IMR-90 (cell line): ENCODE measurements at places on chromosomes 5 and 9. TPM values are rescaled to one million over a fixed set of nuclear protein-coding genes. Genes with fewer than 3 reads are reported as not detected.

Gene FANCG
- polyA plus RNA-seq, result 19.3 and 20.4 TPM in 2 replicates

DNA sequence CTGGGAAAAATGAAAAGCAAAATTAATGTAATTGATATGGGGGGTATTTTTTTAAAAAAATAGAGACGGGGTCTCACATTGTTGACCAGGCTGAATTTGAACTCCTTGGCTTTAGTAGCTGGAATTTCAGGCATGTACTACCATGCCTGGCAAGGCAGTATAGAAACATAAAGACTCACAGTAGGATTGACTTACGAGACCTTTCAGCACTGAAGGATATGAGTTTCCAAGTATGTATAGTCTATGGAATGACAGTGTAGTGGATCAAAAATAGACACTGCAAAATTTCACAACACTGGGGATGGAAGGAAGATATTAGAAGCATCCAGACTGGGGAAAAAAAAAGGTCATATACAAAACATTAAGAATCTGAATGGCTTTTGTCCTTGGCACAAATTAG, 6.8 kb downstream of the DCP2 start:
- H3K4me1 ChIP-seq, result peaks cover 2% of the 10 kb centered on the region; the same call in 1 of the 2 replicates
- no peaks in the 10 kb centered on the region for H3K27me3 ChIP-seq
- peak; percentile 31 for DNase-seq
- no peak overlapping the region for H3K27ac ChIP-seq

DNA sequence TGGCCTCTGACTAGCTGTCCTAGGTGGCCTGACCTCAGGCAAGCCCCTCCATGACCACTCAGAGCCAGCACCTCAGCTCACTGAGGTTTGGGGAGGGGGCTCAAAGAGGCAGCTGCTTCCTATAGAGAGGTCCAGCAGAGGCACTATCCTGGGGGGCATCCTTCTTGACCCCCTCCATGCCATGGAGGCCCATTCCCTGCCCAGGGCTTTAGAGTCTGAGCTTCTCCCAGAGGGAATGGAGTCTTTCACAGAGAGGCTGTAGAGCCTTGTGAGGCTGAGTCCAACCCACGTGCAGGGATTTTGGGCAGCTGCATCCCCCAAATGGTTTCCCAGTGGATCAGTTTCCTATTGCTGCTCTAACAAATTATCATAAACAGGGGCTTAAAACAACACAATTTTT, 16.9 kb downstream of the IRF1 start:
- peaks cover 9% of the 10 kb centered on the region for H3K4me1 ChIP-seq
- no peak overlapping the region for H3K4me3 ChIP-seq
- no peak overlapping the region for H3K27ac ChIP-seq
- H3K36me3 ChIP-seq, result no peaks in the 10 kb centered on the region

DNA sequence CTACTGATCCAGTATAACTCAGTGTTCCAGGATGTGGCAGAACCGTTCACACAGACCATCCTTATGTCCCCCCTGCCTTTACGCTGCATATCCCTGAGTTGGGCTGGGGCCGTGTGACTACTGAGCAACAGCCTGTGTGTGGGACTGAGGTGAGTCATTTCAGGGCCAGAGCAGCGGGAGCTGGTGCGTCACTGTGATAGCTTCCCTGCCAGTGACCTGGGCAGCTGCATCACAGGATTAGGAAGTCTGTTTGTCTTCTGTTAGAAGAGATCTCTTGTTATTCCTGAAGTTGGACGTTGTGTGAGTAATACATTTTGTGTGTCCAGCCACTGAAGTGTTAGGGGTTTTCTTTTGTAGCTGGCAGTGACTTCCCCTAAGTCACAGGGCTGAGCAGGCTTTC, 35.6 kb downstream of the TPPP start:
- no peaks in the 10 kb centered on the region for H3K27me3 ChIP-seq
- H3K36me3 ChIP-seq, result peaks cover 6% of the 10 kb centered on the region
- DNase-seq, result peak; percentile 93
- H3K27ac ChIP-seq, result no peak overlapping the region
- no peak overlapping the region for H3K4me3 ChIP-seq

DNA sequence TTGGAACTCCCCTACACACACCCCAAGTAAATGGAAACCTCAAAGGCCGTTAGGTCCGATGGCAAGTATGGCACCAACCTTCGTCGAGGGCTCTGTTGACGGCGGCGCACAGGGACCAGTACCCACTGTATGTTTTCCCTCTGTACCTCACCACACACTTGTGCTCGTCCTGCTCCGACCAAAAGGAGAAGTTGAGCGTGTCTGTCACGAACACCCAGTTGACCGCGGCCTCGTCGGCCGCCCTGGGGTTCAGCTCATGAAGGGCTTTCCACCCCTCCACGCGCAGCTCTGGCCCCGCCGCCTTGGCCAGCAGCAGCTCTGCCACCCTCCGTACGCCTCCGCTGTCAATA, 24.0 kb downstream of the HNRNPK start:
- DNase-seq, result no peak
- peak overlapping the region; percentile 58 for H3K4me3 ChIP-seq
- H3K27me3 ChIP-seq, result no peaks in the 10 kb centered on the region
- H3K4me1 ChIP-seq, result peaks cover 5% of the 10 kb centered on the region
